ENCODE measurements at places on chromosomes 12 and 14.

GRCh38 chr12:75964150-75964549, 67.4 kb downstream of the PHLDA1 start:
- DNase-seq = no peak

GRCh38 chr12:120413901-120414695, 23.8 kb upstream of the COX6A1 start:
- peak; percentile 30 for DNase-seq

GRCh38 chr14:103227094-103227768, 104.0 kb downstream of the TNFAIP2 start:
- no peak for DNase-seq

DNA sequence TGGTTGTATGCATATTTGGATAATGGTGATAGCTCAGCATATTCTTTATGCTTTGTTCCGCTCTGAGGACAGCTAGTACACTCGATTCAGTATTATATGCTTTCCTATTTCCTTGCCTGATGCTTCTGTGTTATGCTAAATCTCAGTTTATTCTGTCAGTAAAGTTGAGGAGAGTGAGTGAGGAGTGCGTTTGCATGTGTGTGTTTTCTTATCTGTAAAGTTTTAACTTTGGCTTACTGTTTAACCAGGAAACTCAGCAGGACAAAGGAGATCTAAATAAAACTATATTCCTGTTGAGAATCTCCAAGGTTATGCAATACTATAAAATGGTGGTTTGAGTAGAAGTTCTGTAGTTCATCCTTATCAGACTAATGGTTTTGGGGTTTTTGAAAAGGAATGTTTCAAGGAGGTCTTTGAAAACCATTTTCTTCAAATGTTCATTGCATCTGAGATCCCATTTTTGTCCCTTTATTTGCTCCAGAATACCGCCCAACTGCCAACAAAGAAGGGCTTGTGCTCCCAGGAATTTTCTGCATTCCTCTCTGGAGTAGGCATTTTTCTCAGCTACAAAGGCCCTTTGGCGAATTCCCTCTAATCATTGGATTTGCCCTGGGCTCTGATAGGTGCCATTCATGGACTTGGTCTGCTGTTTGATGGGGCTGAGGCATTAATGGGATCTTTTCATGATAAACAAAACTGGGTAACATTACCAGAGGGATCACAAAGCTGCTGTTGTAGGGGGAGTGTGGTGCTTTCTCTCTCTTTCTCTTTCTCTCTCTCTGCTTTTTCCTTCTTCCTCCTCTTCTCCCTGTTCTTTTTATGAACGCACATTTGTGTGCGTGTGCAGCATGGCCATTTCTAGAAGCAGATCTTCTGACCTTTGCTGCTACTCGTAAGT, 71.7 kb downstream of the HMGA2 start:
- no peak for DNase-seq

All from adrenal gland (tissue), 19 donors.